Uterus (tissue), 4 donors: ENCODE measurements at places on chromosomes 1 and 21. TPM values are rescaled to one million over a fixed set of nuclear protein-coding genes. Genes with fewer than 3 reads are reported as not detected.

DNA sequence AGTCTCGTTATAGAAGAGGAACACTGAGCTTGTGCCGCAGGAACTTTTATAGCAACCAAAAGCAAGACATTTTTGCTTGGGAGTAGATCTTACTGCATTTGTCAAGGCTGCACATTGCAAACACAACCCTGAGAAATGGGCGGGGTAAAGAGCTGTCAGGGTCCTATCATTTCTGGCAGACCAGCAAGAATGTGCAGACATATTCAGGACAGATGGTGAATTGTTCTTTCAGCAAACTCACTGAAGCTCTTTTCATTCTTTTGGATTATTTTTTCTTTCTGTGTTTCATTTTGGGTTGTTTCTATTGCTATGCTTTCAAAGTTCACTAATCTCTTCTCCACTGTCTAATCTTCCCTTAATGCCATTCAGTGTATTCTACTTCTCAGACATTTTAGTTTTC, 5.1 kb upstream of the ACTN2 start:
- DNase-seq: no peak

DNA sequence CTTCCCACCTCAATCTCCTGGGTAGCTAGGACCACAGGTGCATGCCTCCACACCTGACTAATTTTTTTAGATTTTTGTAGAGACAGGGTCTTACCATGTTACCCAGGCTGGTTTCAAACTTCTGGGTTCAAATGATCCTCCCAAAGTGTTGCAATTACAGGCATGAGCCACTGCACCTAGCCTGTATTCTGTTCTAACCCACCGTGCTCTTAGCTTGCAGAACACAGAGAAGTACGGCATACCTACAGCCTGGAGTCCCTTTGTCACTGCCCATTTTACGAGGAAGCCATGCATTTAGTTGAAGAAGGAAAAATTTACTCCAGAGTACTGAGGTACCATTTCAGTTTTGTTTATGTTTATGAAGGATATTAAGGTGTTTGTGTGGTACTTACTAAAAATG, 29.7 kb upstream of the NEXN start:
- DNase-seq: no peak

- DNase-seq: no peak
These were observed 106.3 kb upstream of the DMRTA2 start for GRCh38 chr1:50529510-50529909.

Gene STRIP1
- 17.1 TPM for total RNA-seq
